ENCODE measurements at places on chromosomes 13 and 19.
A peak's percentile ranks its signal among the peaks of the same experiment; 100 is the strongest.

DNA sequence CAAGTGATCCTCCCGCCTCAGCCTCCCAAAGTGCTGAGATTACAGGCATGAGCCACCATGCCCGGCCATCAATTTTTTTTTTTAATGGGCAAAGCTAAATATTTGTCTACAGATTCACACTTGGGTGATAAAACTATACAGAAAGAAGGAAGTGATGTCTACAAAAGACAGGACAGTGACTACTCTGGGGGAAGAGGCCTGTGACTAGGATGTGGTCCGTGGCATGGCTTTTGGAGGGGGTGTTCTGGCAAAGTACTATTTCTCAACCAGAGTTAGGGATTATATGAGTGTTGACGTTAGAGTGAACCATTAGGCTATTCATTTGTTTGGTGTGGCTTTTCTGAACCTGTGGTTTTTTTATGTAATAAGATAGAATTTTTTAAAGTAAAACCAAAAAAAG lies 42.7 kb downstream of the INSR start:
- peaks cover 3% of the 10 kb centered on the region for H3K4me1 ChIP-seq
- no peak overlapping the region for H3K4me3 ChIP-seq
- DNase-seq, result no peak
- H3K27me3 ChIP-seq, result no peaks in the 10 kb centered on the region

- peaks cover 6% of the 10 kb centered on the region for H3K4me1 ChIP-seq
- H3K4me3 ChIP-seq, result no peak overlapping the region
- no peak for DNase-seq
- no peak overlapping the region for H3K27ac ChIP-seq
Observed at GRCh38 chr13:27008733-27009132, 162.9 kb downstream of the USP12 start.

DNA sequence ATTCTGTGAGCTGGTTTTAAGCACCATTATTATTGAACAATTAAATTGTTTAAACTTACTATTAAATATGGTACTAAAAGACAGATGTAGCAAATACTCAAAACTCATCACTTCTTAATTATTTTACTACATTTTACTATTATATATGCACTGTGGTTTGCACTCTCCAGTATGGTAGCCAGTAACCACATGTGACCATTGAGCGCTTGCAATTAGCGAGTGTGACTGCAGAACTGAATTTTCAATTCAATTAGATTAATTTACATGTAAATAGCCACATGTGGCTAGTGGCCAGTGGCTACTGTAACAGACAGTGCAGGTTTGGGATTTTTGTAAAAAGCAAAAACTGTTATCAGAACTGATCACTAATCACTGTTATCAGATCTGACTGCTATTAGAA lies 208.2 kb upstream of the SOX21 start:
- H3K27me3 ChIP-seq, result no peaks in the 10 kb centered on the region
- no peaks in the 10 kb centered on the region for H3K4me1 ChIP-seq
- no peak overlapping the region for H3K27ac ChIP-seq
- DNase-seq, result no peak
- no peak overlapping the region for H3K4me3 ChIP-seq
- no peaks in the 10 kb centered on the region for H3K36me3 ChIP-seq

- no peaks in the 10 kb centered on the region for H3K27me3 ChIP-seq
- no peak overlapping the region for H3K4me3 ChIP-seq
- H3K36me3 ChIP-seq, result peaks cover 66% of the 10 kb centered on the region
- H3K4me1 ChIP-seq, result peaks cover 42% of the 10 kb centered on the region
- DNase-seq, result peak; percentile 42
Observed at GRCh38 chr13:114263578-114263977, 17.8 kb upstream of the UPF3A start.

GRCh38 chr13:19618977-19619376 lies 14.5 kb upstream of the MPHOSPH8 start:
- H3K27me3 ChIP-seq, result no peaks in the 10 kb centered on the region
- H3K27ac ChIP-seq, result no peak overlapping the region
- DNase-seq, result no peak
- H3K4me3 ChIP-seq, result no peak overlapping the region

DNA sequence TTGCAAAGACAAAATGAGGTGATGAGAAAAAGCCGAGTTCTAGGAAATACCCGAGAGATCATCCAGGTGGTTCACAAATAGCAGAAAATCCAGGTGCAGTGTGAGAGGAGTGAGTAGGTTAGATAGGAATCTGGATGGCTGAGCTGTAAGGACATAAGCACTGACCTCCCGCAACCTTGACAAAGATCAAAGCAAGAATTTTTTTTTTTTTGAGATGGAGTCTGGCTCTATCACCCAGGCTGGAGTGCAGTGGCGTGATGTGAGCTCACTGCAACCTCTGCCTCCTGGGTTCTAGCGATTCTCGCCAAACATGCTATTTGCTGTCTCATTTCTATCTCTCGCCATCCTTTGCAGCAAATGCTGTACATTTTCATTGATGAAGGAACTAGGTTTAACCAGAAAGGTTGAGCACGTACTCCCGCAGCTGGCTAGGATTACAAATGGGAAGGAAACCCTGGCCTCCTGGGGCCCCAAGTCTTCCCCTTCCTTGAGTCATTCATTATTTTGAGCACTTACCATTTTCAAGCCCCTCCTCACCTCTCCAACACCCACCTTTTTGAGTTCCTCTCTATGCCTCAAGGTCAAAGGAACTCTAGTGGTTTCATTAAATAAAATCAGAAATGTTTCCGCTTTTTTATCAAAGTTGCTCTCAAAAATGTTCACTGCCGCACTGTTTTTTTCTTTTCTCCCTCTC lies 38.8 kb downstream of the NLRP12 start:
- H3K27me3 ChIP-seq, result no peaks in the 10 kb centered on the region
- DNase-seq, result no peak
- no peaks in the 10 kb centered on the region for H3K4me1 ChIP-seq
- H3K27ac ChIP-seq, result no peak overlapping the region

DNA sequence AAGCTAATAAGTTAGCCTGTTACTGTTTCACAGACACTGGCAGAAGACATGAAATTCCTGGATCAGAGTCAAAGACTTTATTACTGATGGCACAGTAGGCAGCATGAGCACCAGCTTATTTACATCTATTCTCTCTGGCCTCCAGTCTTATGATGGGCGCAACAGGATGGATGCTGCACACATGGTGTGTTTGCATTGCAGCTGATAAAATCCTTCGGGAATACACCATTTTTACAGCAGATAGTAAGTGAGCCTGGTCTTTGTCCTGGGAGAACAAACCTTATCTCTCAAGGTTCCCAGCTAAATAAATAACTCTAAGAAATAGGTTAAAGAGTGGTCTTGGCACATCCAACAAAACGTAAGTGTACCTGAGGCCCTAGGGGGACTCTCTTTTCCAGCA lies 16.0 kb downstream of the EPSTI1 start:
- H3K27me3 ChIP-seq, result no peaks in the 10 kb centered on the region
- no peaks in the 10 kb centered on the region for H3K36me3 ChIP-seq
- DNase-seq, result no peak
- no peak overlapping the region for H3K4me3 ChIP-seq
- H3K4me1 ChIP-seq, result no peaks in the 10 kb centered on the region

GRCh38 chr19:3401004-3401768 lies 34.8 kb downstream of the NFIC start:
- H3K36me3 ChIP-seq, result peaks cover 4% of the 10 kb centered on the region
- H3K4me1 ChIP-seq, result peaks cover 4% of the 10 kb centered on the region
- no peak overlapping the region for H3K27ac ChIP-seq
- H3K27me3 ChIP-seq, result no peaks in the 10 kb centered on the region

GRCh38 chr13:102235689-102236088 lies 166.2 kb downstream of the FGF14 start:
- no peak for DNase-seq
- H3K27me3 ChIP-seq, result no peaks in the 10 kb centered on the region
- H3K27ac ChIP-seq, result no peak overlapping the region
- no peaks in the 10 kb centered on the region for H3K4me1 ChIP-seq
- H3K36me3 ChIP-seq, result no peaks in the 10 kb centered on the region
- no peak overlapping the region for H3K4me3 ChIP-seq

- H3K27me3 ChIP-seq, result no peaks in the 10 kb centered on the region
- DNase-seq, result no peak
- H3K4me1 ChIP-seq, result no peaks in the 10 kb centered on the region
- no peak overlapping the region for H3K27ac ChIP-seq
- no peak overlapping the region for H3K4me3 ChIP-seq
Observed at GRCh38 chr13:37640499-37640898, 41.9 kb upstream of the POSTN start.

DNA sequence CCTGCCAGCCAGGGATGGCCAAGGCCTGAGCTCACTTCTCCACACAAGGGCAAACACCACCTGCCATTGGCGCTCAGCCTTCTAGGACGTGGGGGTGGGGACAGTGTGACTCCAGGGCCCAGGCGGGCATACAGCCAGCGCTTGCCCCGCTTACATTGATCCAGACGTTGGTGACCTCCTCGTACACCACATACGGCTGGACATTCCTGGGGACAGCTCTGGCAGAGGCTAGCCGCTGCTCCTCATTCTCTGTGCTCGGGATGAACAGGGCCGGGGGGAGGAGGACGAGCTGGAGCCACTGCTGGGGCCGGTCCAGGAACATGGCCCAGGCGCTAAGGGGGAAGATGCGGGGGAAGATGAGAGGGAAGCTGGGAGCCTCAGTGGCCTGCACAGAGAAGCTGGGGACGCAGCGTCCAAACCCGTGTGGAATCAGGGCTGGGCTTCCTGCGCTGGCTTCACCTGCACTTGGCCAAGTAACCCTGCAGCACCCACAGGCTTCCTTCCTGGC lies 25.1 kb upstream of the MYDGF start:
- H3K27me3 ChIP-seq, result no peaks in the 10 kb centered on the region
- H3K4me1 ChIP-seq, result no peaks in the 10 kb centered on the region
- peaks cover 84% of the 10 kb centered on the region for H3K36me3 ChIP-seq
- H3K4me3 ChIP-seq, result no peak overlapping the region
- no peak for DNase-seq

DNA sequence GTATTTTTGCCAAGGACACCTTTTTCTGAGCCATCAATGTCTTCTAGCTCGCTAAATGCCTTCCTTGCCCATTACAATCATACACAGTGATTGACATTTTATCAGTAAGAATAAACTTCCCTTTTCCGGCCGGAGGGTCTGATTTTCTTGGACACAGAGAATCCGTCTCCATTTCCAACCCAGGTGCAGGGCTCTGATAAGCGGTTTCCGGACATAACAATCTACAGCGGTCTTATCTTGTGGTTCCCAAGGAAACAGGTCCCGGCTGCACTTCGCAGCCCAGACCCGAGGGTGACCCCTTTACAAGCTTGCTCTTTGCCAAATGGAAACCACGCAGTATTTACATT lies 5.1 kb upstream of the ZNF77 start:
- H3K4me3 ChIP-seq, result peak overlapping the region; percentile 97
- peak overlapping the region; percentile 93 for H3K27ac ChIP-seq
- no peak for DNase-seq
- H3K36me3 ChIP-seq, result no peaks in the 10 kb centered on the region

- no peak for DNase-seq
- no peaks in the 10 kb centered on the region for H3K36me3 ChIP-seq
- peaks cover 57% of the 10 kb centered on the region for H3K27me3 ChIP-seq
- H3K4me3 ChIP-seq, result no peak overlapping the region
Observed at GRCh38 chr13:83883061-83883523, 818 bp upstream of the SLITRK1 start.

- H3K4me3 ChIP-seq, result no peak overlapping the region
- no peaks in the 10 kb centered on the region for H3K4me1 ChIP-seq
- no peak overlapping the region for H3K27ac ChIP-seq
- no peaks in the 10 kb centered on the region for H3K36me3 ChIP-seq
Observed at GRCh38 chr13:66693656-66694055, 536.5 kb downstream of the PCDH9 start.

DNA sequence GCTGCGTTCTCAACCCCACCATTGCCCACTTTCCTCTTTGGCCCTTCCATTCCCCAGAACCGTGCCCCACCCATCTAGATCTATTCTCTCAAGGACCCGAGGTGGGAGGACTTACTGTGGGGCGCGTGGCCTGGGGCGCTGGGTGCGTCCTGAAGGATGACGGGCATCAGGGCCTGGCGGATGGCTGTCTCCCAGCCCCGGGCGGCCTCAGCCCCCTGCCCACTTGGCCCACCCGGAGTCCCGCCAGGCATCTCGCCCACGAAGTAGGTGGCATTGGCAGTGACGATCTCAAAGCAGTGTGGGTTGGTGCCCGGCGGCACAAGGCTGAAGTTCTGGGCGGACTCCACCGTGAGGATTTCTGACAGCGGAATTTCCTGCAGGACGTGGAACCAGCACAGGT lies 23.2 kb downstream of the PRKD2 start:
- peaks cover 94% of the 10 kb centered on the region for H3K36me3 ChIP-seq
- H3K27me3 ChIP-seq, result no peaks in the 10 kb centered on the region
- no peak for DNase-seq
- no peaks in the 10 kb centered on the region for H3K4me1 ChIP-seq

DNA sequence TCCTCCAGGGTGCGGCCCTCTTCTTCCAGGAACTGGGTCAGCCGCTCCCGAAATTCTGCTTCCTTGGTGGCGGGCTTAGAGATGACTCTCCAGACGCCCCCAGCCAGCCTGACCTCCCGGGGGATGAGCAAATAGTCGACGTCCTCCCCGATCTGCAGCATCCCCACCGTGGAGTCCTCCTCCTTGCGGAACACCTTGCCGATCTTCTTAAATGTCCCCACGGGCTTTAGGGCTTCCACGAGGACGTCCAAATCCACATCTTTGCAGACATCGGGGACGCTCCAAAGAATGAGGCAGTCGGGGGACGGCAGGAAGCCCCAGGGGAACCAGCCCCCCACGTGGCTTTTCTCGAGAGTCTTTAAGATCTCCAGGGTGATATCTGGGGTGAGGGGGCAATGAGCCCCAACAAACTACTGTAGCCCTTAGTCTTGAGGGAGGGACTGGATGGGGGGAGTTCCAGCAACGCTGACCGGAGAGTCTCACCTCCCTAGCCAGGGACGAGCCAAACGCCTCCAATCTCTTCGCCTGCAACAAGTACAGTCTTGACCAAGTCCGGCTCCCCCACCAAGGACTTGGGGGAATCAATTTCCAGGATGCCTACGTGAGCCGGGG lies 608 bp downstream of the CCDC8 start:
- peak overlapping the region; percentile 59 for H3K27ac ChIP-seq
- H3K4me1 ChIP-seq, result peaks cover 7% of the 10 kb centered on the region
- peak overlapping the region; percentile 44 for H3K4me3 ChIP-seq
- peaks cover 48% of the 10 kb centered on the region for H3K27me3 ChIP-seq

DNA sequence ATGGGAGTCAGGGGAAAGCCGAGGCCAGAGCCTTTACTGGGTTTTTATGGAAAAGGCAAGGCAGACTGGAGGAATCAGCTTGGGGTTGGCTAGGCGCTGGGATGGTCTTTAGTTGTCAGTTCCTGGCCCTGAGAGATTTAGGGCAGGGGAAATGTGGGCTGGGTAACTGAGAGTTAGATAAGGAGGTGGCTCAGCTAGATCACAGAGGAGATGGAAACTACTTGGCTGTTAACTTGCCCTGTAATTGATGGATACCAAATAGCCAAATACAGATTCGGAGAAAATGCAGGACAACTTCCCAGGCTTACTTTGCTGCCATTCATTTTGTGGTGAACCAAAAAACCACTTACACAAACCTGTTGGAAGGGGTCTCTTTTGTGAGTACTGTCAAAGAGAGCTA lies 54.0 kb downstream of the LRCH1 start:
- DNase-seq, result no peak
- no peak overlapping the region for H3K4me3 ChIP-seq
- no peaks in the 10 kb centered on the region for H3K27me3 ChIP-seq
- H3K27ac ChIP-seq, result no peak overlapping the region

Measured in thymus (tissue), 14 donors.